Fibroblast of mammary gland (primary cell): ENCODE measurements at places on chromosomes 12 and 14.

- no peak for DNase-seq
Measured at GRCh38 chr12:31003861-31004640, 69.6 kb upstream of the DDX11 start.

GRCh38 chr12:32993404-32993803 lies 96.8 kb upstream of the PKP2 start:
- no peak for DNase-seq

GRCh38 chr14:65239143-65239937 lies 137.0 kb upstream of the MAX start:
- DNase-seq = peak; percentile 97

DNA sequence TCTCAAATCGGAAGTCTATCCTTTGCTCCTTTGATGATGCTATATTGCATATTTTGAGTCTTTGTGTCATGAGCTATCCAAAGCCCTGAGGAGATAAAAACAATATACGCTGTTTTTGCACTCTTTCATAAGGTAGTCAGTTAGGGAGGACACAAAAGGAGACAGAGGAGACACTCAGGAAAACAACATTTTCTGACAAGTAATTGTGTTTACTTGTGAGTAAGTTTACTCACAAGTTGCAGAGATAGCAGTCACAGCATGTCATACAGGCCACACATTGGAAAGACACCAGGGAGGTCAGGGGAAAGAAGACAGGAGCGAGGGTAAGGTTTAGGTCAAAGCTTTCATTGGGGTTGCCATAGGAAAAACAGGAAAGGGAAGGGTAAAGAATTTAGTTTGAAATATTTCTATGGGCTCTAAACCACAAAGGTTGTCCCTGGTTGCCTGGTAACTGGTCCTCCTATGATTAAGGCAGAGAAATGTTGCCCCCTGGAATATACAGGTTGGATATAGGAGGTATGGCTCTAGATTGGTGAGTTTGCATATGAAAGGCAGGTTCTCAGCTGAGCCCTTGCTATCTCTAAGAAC lies 7.4 kb upstream of the GABARAPL1 start:
- no peak for DNase-seq

DNA sequence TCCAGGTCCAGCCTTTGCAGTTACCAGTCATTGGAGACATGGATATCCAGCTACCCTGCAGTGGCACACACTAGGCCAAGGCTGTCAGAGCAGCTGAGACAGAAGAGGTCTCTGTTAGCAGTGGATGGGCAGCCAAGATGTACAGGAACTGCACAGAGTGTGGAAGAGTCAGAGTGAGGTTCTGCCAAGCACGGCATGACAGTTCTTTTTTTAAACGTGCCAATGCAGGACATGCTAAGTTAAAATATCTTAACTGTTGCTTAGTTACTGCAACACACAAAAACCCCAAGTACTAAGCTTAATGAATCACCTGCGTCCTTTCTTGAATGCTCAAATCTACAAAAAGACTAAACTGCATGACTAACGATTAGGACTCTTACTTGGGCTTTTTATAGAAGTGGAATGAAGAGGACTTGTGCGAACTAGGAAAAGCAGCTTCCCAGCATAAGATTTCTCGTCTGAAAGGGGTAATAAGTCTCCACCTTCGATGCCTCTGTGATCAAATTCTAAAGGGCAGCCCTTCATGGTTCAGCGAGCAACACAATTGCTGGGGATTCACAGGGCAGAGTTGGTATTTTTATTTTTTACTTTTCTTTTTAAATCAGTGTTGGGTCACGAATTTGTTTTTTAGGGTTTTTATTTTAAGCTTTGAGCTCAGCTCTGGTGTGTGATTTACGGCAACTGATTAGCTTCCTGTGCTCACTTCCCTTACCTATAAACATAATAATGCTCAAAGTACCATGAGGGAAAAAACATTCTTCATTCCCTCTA lies 20.6 kb downstream of the MAPK1IP1L start:
- DNase-seq = peak; percentile 92

DNA sequence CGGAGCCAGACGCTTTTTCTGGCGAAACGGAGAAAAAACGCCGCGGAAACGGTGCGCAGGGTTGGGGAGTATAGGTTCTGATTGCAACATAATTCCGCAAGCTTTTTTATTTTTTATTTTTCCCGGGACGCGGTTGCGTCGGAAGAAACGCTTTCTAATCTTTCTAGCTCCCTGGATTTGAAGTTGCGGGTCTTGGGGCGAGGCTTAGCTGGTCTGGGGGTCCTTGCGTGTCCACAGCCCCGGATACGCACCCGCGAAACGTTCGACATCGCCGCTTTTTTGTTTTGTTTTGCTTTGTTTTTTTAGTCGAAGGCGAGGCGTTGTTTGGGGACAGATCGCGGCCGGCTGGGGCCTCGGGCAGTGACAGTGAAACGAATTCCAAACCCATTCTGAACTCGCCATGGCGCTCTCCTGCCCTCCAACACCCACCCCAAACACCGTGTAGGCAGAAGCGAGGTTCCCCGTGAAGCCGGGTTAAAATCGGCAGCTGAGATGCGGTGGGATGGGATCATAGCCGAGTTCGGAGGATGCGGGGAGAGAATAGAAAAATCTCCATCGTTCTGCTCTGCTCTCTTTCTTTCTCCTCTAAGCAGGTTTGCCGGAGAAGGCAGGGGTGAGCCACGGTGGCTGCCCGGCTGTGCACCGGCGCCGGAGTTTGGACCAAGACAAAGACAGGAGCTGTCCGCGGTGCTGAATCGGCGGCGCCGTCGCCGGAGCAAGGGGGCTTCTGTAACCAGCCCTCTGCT lies 8.1 kb upstream of the LHX5 start:
- DNase-seq = peak; percentile 15

DNA sequence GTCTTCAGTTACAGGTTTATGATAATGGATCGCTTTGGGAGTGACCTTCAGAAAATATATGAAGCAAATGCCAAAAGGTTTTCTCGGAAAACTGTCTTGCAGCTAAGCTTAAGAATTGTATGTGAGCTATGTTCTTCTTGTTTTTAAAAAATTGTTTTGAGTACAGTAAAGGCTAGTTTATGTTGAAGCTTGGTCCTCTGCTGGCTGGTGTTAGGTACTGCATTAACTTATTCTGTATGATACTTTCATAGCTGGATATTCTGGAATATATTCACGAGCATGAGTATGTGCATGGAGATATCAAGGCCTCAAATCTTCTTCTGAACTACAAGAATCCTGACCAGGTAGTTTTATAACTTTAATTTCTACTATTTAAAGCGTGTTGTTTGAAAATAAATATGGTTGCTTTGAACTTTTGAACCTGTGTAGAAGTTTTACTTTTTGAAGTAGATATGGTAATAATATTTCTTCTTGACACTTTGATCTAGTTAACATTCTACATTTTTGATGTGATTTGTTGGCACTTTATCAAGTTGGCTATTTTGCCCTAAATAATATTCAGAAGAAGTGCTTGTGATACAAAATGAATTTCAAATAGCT lies 55.7 kb downstream of the VRK1 start:
- peak; percentile 72 for DNase-seq

DNA sequence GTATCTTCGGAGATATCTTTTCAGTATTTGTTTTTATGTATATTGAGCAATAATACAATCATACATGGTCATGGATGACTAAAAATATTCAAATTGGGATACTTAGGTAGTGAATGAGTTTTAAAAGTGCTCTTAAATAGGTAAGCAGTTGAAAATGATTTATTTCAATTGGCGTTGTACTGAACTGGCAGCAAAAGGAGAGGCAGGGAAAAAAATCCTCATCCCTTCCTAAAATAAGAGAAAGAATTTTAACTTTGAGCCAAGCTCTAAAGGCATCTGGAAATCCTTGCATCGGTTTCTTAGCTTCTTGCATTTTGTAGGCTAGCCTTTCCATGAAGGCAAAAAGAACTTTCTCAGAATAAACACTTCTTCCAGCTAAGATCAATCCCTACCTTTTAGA lies 125.2 kb downstream of the MGST1 start:
- no peak for DNase-seq

DNA sequence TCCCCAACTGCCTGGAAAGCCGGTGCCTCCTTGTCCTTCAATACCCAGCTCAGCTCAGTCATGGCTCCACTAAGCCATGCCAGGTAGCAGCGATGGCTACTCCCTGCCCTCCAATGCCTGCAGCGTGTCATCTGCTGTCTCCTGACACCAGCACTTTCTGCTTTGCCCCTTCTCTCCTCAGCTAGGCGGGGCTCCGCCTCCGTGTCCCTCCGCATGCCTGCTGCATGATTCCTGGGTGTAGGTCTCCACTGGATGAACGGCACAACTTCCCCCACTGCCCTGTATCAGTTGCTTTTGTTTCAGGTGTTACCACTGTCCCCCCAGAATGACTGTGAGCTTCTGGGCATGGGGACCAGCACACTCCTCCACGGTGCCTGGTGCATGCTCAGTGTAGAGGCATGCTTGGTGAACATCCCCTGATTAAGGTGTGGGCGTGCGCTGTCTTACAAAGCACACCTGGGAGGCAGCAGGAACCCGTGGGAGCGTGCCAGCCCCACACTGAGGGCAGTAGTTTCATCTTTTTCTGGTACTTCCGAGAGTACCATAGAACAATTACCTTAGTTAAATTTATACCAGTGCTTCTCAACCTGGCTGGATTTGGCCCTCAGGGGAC lies 179.4 kb upstream of the PRMT8 start:
- no peak for DNase-seq

DNA sequence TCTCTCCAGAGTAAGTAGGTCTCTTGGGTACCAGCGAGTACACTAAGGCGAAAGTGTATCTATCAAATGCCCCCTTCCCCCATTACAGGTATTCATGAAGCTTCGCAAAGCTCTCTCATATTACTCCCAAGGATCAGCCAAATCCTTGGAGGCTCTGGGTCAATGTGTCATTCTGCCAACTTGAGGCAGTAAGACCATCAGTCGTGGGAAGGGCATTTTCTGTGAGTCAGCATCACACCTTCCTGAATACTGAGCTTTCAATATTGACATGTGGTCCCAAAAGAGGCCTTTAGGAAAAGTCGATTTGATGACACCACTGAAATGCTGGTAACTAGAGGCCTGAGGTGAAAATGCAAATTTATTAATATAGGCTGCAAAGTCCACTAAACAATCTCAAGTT lies 323.9 kb downstream of the LRIG3 start:
- DNase-seq = peak; percentile 42

GRCh38 chr12:124539084-124540041 lies 28.0 kb downstream of the NCOR2 start:
- no peak for DNase-seq

- peak; percentile 68 for DNase-seq
Measured at GRCh38 chr14:51950007-51950406, 39.3 kb upstream of the RTRAF start.

GRCh38 chr14:52029881-52030280 lies 39.0 kb downstream of the NID2 start:
- no peak for DNase-seq

GRCh38 chr12:110733089-110733715 lies 9.5 kb downstream of the PPP1CC start:
- peak; percentile 78 for DNase-seq

DNA sequence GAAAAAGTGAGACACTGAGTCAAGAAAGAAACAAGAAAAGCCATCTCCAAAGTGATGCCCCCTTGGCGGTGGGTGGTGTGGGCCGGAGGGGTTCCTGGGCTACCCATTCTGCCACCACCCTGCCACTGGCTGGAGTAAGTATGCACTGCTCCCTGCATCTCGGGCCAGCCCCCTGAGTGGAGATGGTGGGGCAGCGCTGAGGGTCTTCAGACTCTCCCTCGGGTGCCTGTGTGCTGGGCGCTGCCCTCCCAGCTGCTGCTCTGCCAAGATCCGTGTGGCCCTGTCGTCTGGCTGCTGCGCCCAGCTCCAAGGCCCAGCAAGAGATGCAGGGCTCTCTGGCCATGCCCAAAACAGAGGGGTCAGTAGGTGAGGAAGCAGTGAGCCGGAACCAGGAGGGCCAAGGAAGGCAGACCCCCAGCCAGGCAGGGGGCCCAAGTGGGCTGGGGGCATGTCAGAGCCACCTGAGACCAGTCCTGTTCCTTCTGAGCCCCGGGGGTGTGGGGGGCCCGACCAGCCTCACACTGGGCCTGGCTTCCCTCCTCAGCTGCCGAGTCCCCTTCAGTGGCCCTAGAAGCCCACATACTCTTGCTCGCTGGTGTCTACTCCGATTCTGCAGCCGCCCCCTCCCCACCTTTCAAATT lies 5.2 kb downstream of the GPR132 start:
- DNase-seq = no peak

DNA sequence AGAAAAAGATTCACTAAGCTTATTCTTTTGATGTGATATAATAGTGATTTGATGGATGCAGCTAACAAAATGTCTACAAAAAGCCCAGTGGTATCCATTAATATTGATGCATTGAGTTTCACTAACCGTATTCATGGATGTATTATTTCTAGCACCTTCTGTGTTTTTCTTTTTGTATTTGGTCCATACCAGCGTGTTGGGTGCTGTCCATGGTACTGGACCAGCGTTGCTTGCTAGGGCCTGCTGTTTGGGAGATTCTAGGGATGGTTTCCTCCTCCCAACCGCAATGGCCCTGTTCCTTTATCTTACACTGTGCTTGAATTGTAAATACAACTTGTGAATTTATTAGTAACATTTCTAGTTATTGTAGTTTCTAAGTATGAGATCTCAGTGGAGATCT lies 31.7 kb downstream of the ANO4 start:
- peak; percentile 60 for DNase-seq

DNA sequence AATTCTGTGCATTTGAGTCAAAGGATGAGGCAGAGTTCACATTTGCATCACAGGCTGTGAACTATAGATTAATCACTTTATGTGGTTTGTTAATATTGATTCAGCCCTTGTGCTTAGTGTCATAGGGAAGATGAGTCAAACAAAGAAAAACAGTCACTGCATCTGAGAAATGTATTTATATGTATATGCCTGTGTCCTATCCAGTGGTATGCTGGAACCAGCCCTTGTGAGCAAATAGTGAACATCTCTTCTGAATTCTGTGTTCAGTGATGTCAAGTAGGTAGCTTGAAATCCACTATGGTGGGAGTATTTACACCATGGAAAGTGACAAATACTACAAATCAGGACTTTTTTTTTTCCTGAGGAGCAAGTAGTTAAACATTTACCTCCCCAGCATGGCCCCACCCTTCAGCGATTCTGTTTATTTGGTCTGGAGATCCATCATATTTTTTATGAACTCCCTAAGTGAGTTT lies 128.5 kb downstream of the HMGA2 start:
- peak; percentile 92 for DNase-seq

- DNase-seq = no peak
Measured at GRCh38 chr12:52686063-52686462, 5.9 kb upstream of the KRT1 start.

GRCh38 chr12:67981287-67982162 lies 7.7 kb upstream of the IFNG-AS1 start:
- DNase-seq = peak; percentile 95

- peak; percentile 83 for DNase-seq
Measured at GRCh38 chr12:12661086-12661856, 34.7 kb downstream of the GPR19 start.

DNA sequence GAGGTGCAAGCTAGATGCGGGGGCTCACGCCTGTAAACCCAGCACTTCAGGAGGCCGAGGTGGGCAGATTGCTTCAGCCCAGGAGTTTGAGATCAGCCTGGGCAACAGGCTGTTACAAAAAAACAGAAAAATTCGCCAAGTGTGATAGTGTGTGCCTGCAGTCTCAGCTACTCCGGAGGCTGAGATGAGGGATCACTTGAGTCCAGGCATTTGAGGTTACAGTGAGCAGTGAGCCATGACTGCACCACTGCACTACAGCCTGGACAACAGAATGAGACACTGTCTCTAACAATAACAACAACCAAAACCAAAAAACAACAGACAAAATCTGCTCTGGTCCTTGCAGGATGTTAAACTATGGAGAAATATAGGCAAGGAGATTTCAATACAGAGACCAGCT lies 13.9 kb downstream of the BTBD7 start:
- peak; percentile 24 for DNase-seq

GRCh38 chr12:73531752-73532151 lies 1005.9 kb upstream of the ATXN7L3B start:
- DNase-seq = no peak
